ENCODE measurements at places on chromosomes 6 and 20. TPM values are rescaled to one million over a fixed set of nuclear protein-coding genes. Genes with fewer than 3 reads are reported as not detected.

The LINC00237 gene
- total RNA-seq = not detected

The HMGCLL1 gene
- not detected for total RNA-seq

The HM13 gene
- total RNA-seq = 183 TPM

The DUSP15 gene
- total RNA-seq = not detected

The KIF6 gene
- not detected for total RNA-seq

The MEI4 gene
- total RNA-seq = not detected

The SLC25A27 gene
- 10.7 TPM for total RNA-seq

The EMILIN3 gene
- not detected for total RNA-seq

The COL12A1 gene
- total RNA-seq = 23.5 TPM

DNA sequence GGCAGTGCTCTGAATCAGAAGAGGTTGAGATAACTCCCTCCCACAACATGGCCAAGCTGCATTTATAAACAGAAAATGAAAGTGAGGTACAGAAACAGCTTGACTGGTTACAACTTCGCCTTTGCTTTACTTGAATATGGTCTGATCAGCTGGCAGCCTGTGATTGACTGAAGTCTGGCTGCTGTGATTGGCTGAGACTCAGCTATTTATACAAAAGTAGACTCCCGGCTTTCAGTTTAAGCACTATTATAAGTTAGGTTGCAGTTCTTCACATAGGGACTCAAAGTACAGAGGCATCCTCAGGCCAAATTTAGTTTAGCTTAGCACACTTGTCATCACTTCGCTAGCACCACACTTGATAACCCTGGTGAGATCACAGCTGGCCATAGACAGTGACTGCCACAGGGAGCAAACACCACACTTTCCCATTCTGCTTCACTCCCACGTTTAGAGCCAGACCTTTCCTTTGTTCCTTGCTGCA, 362.6 kb downstream of the EPM2A start:
- DNase-seq = no peak

GRCh38 chr20:37326666-37327065, 19.3 kb upstream of the SRC start:
- DNase-seq = no peak

DNA sequence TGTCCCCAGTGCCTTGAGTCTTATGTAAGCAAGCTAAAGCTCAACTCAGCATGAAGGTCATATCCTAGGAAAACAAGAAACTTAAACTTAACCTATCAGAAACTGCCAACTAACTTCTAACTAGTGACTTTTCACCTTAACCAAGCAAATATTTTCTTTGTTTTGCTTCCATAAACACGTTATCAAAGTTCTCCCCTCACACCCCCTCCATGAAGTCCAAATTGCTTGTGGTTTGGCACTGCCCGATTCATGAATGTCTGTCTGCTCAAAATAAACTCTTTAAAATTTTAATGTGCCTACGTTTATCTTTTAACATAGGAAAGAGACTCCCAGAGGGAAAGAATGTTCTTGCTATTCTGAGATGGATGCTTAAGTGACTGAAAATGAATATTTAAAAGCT, 34.9 kb downstream of the GSTA2 start:
- DNase-seq = no peak

GRCh38 chr6:169980826-169981450, 229.5 kb downstream of the ERMARD start:
- DNase-seq = no peak

DNA sequence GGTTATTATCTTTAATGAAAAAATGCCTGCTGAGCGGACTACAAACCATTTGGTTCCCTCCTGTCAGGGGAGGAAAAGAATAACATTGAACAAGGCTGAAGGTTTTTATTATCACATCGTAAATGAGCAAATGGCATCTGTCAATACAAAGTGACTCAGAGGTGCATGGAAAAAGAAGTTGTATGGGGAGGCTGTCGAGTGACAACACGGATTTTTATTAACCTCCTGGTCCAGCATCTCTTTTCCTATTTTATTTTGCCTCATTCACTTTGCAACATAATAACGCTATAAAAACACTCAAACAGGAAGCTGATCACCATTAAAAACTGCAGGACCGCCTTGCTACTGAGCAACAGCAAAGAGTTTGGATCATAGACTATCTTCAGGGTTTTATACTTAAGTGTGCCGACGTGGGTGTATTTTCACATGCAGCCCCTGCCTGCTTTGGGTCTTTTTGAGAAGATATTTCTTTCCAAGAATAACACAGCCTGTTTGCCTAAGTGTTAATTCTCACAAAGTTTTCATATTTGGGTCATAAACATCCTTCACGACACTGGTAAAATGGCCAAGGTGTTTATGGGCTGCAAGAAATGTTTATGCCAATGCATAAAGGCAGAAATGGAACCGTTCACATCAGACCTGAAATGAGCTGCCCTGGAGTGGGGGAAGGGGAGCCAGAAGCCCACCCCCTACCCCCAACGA, 132.1 kb upstream of the SALL4 start:
- no peak for DNase-seq

- DNase-seq = no peak
Measured at GRCh38 chr6:50198245-50198644, 148.5 kb upstream of the DEFB112 start.

GRCh38 chr6:79895382-79896074, 51.8 kb downstream of the ELOVL4 start:
- no peak for DNase-seq

DNA sequence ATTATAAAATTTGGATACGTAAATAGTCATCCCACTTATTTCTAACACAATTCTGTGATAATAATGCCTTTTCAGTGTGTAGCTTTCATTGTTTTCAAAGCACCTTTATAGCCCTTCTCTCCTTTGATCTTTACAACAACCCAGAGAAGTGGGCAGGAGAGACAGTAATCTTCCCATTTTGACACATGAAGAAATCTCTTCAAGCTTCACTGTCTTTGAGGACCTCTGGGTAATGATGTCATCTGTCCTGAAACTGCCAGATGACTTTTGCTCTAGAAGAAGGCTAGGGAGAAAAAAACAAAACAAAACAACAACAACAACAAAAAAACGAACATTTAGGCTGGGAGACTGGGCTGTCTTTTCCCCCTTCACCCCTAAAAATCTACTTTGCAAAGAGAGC, 203.0 kb downstream of the KCNQ5 start:
- DNase-seq = no peak

- DNase-seq = no peak
Measured at GRCh38 chr20:11901127-11901526, 16.6 kb upstream of the BTBD3 start.

DNA sequence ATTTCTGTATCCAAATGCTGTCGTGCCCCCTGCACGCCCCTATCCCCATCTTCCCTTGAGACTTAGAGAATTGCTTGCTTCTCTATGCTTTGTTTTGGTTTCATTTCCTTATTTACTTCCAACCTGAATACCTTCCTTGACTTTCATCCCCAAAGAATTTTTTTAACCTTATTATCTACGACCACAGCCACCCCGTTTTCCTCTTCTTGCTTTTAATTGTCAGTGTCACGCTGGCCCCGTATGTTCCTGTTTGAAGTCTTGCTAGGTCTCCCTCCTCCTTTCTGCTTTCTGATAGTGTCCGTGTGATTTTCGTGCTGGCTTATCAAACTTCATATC, 40.1 kb downstream of the RNF217 start:
- no peak for DNase-seq

DNA sequence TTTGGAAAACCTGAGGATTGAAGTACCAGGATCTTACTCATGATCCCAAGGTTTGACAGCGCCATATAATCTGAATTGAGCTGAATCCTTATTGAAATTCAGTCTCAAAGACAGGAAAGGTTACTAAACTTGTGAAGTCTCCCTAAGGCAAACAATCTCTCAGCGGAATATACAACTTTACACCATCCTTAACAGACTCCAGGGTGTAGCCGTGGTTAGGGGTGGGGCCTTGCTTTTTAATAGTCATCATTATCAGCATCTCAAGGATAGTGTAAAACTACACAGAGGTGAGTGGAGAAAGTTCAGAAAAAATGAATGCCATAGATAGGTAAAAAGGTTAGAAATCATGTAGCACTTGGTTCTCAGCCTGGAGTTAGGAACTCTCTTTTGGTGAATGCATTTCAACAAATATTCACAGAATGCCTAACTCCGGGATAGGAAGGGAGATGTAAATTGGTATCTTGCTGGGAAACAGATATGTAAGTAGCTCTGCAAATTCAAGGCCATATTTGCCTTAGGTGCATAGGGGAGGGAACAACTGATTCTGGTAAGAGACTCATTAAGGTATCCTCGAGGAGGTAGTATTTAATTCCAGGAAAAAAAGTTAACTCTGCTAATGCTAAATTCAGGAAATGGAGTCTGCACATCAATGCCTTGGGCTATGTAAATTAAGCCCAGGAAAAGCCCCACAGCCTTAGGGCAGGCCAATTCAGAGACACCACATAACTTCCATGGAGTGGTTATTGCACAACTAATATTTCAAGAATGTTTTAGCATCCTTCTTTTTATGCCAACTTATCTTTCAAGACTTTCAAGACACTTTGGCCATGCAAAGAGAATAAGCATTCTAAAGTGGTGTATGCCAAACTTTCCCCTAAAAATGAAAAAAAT, 61.6 kb downstream of the SNAP25 start:
- no peak for DNase-seq

DNA sequence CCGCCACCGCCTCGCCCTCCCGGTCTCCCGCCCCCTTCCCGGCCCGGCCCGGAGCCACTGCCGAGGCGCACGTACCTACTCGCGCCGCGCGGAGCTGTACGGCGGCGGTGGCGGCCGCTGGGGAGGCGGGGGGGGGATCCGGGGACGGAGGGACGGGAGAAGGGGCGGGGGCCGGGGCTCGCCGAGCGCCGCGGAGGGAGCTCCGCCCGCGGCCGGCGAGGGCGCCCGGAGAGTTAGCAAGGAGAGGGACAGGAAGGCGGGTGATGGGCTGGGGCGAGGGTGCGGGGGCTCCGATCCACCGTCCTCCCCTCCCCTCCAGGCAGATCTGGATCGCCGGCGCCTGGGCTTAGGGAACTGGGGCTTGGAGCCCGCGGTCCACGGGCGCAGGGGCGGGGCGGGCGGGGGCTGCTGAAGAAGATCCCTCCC, 548 bp upstream of the TMEM74B start:
- DNase-seq = no peak

DNA sequence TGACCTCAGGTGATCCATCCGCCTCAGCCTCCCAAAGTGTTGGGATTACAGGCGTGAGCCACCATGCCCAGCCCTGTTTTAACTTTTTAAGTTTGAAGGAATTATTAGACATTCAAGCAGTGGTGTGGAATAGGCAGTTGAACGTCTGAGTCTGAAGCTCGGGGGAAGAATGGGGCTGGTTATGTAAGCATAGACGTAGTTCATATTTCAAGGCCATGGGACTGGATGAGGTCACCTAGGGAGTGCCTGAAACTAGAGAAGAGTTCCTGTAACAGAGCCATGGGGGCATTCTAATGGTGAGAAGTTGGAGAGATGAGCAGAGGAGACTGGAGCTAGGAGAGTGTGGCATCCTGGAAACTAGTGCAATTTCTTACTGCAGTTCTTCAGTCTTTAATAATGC, 6.4 kb downstream of the CDKAL1 start:
- DNase-seq = no peak

DNA sequence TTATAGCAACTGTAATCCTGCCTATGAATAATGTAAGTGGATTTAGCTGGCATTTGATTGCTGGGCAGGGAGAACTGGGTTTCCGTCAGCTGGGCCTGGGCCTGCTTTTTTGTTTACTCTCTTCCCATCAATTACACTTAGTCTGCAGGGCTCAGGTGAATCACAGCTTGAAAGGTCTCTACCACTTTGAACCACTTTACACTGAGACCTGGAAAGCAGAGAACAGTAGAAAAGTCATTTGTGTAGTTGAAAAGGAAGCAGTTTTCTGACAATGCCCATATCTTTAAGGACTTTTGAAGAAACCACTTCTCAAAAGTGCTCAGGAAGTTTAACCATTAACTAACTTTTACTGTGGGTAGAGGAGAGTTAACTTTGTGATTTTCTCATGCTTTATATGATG, 315.4 kb upstream of the SASH1 start:
- DNase-seq = no peak

DNA sequence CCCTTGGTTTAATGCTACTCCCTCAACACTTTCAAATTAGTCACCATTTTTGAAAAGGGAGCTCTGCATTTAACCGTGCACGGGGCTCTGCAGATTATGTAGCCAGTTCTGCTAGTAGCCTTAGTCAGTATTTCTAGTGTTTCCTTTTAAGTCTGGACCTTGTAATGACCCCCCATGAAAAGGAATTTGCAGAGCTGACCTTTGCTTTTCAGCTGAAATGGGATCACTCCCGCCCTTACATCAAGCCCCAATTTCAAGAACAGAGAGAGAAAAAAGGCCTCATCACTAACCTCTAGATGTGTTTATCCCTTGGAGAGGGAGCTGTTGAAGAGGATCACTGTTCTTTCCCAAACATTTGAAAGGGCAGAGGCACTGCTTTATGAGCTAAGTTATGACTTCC, 490.7 kb upstream of the BTBD3 start:
- no peak for DNase-seq

DNA sequence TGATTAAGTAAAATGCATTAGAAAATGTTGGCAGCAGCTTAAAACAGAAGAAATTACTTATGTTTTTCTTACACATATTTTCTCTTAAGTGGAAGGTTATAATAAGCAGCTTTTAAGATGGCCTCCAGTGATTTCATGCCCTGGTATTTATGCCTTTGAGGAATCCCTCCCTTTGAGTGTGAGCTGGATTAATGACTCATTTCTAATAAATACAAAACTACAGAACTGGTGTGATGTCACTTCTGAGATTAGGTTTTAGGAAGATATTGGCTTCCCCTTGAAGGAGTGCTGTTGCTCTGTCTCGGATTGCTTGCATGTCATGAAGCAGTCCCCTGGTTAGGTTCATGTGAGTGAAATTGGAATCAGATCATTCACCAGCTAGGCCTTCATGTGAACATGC, 143.2 kb upstream of the EPHA7 start:
- DNase-seq = no peak

DNA sequence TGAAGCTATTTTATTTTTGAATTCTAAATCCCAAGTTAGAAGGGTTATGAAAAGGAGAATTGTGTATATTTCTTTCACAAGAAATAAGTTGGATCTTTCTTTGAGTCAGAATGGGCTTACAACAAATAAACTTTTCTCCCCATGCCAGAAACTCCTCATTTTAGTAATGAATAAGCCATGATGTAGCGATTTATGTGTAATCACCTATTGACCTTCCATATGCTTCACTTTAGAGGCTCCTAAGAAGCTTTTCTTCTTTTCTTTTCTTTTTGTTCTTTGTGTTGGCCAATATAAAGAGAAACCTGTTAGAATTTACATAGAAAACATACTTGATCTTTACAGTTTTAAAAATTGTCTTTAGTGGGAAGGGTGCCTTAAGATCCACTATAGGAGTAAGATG, 370.2 kb downstream of the UTRN start:
- no peak for DNase-seq

All from HCT116 (cell line).